Posterior vena cava (tissue), 2 donors: ENCODE measurements at places on chromosomes 3 and 15. TPM values are rescaled to one million over a fixed set of nuclear protein-coding genes. Genes with fewer than 3 reads are reported as not detected.
A peak's percentile ranks its signal among the peaks of the same experiment; 100 is the strongest.

Gene CTXND1
- total RNA-seq, result not detected

Gene SLC12A1
- total RNA-seq, result not detected

Gene RTP3
- not detected for total RNA-seq

DNA sequence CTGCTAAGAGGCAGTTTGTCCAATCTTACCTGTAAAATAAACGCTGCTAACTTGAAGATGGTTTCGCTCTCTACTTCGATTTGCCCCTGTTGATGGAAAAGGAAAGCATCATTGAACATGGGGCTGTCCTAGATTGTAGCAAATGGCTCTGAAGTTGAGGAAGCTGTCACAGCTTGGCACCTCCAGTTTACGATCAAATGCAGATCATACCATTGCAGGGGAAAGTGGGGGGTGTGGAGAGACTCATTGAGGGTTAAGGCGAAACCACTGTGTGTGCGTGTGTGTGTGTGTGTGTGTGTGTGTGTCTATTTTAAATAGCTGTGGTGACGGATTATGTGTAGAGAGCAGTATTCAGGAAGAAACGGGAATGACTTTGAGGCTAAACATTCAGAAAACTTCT lies 127.6 kb upstream of the LMOD3 start:
- DNase-seq, result no peak

GRCh38 chr15:34182942-34183341 lies 27.0 kb downstream of the KATNBL1 start:
- DNase-seq, result no peak

DNA sequence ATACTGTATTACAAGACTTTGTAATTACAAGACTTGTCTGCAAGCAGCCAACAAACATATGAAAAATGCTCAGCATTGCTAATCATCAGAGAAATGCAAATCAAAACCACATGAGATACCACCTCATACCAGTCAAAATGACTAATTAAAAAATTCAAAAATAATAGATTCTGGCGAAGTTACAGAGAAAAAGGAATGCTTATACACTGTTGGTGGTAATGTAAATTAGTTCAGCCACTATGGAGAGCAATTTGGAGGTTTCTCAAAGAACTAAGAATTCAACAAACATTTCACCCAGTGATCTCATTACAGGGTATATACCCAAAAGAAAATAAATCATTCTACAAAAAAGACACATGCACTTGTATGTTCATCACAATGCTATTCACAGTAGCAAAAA lies 617.5 kb upstream of the CCDC54 start:
- no peak for DNase-seq

DNA sequence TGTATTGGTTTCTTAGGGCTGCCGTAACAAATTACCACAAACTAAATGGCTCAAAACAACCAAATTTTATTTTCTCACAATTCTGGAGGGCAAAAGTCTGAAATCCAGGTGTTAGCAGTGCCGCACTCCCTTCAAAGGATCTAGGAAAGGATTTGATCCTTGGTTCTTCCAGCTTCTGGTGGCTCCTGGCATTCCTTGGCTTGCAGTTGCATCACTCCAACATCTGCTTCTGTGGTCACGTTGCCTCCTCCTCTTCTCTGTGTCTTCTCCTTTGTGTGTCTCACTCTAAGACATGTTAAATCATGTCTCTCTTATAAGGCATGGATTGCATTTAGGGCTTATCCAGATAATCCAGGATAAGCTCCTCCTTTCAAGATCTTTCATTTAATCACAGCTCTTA lies 262.2 kb downstream of the MEX3B start:
- no peak for DNase-seq

- DNase-seq, result no peak
Measured at GRCh38 chr3:122298239-122298638, 26.8 kb upstream of the CSTA start.

- no peak for DNase-seq
Measured at GRCh38 chr3:182325213-182325950, 467.9 kb upstream of the ATP11B start.

DNA sequence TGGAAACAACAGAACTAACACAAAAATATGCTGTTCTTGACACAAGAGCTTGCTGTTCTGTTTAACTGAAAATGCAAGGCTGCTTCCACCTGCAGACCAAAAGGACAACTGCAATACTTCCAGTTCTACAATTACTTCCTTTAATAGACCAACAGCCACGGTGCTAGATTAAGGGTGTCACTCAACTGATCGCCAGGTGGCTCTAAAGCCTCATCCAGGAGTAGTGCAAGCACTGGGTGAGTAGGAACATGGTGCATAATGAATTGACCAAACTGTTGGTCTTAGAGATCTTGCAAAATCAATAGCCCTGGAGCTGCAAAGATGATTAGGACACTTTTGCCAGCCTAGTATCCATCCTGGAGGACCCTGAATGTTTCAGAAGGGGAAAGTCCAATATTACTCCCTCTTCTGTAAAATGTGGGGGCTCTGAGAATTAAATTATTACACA lies 3.6 kb upstream of the CLDN16 start:
- no peak for DNase-seq

DNA sequence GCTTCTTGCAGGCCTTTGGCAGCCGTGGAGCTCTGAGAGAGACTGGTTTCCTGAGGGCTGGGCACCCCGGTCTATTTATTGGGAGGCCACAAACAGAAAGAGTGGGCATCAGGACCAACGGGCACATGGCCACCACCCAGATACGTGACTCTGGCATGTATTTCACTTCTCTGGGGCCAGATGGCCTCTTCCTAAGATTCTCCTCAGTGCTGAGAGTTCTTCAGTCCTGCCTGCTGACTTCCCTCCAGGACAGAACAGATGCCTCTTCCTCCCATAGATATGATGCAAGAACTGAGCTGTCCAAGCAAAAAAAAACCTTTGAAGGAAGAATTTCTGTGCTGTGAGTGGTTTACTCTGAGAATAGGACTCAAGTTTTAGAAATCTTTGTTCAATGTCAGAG lies 107.7 kb downstream of the IGF2BP2 start:
- no peak for DNase-seq

DNA sequence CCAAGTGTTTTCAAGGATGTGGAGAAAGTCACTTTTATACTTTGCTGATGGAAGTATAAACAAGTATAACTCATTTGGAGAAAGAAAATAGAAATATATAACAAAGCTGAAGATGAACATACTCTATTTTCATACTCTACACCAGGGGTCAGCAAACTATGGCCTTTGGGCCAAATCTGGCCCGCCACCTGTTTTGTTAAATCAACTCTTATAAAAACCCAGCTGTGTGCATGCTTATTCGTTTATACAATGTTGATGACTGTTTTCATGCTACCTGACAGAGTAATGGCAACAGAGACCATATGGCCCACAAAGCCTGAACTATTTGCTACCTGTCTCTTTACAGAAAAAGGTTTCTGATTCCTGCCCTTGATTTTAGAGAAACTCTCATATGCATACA lies 124.0 kb downstream of the NR1D2 start:
- DNase-seq, result no peak

- peak; percentile 51 for DNase-seq
Measured at GRCh38 chr3:39130026-39130425, 22.5 kb downstream of the TTC21A start.

DNA sequence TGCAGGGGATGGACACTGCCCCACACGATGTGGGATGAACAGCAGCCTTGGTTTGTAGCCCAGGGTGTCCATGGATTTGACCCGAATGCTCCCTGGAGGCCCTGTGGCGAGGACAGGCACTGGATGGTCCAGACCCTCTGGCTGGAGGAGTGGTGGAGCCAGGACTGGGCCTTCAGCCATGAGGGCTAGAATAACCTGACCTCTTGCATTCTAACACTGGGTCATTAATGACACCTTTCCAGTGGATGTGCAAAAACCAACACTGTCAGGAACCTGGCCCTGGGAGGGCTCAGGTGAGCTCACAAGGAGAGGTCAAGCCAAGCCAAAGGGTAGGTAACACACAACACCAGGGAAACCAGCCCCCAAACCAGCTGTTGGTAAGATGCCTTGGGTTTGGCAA lies 51.4 kb downstream of the OXNAD1 start:
- DNase-seq, result no peak

- DNase-seq, result no peak
Measured at GRCh38 chr15:76337696-76338485, 1.3 kb downstream of the ISL2 start.

DNA sequence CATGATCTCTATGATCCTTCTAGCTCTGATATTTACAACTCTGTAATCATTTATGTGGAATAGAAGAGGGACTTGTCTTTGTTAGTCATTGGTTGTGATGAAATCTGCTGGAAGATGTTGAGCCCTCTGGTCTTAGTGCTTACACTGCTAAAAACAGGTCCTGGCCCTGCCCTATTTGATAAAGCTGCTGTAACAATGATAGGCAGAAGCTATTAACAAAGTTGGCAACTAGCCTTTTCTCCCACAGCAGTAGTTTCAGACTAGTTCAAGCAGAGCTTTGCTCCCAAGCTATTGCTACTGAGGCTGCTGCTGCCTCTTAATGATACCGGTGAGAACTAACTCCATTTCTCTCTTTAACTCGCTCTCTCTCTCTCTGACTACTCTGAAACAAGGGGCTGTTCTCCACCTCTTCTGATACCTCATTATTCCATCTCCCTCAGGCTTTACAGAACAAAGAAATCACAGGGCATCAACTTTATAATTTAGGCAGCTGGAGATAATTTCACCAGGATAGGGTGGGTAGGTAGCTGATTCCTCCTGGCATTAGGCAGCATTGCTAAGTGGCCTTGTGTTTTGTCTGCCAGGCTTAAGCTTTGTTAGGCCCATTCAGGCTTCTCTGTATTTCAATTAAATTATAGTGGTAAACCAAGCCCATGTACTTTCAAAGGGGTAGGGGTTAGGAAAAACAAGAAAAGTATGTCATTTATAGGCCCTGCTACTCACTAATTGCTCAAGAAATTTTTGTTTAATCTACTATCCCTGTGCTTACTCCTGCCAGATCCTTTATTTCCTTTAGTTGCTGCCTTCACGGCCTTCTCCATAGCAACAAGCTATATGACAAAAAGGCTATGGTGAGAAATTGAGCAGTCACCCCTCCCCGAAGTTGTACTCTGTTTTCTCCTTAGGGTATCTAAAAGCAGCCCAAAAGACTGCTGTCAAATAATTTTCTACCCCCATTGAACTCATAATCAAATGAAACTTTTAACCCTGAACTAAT lies 139.6 kb downstream of the RBPMS2 start:
- DNase-seq, result no peak
